Thymus (tissue), 14 donors: ENCODE measurements at places on chromosomes 16 and 17. TPM values are rescaled to one million over a fixed set of nuclear protein-coding genes. Genes with fewer than 3 reads are reported as not detected.

DNA sequence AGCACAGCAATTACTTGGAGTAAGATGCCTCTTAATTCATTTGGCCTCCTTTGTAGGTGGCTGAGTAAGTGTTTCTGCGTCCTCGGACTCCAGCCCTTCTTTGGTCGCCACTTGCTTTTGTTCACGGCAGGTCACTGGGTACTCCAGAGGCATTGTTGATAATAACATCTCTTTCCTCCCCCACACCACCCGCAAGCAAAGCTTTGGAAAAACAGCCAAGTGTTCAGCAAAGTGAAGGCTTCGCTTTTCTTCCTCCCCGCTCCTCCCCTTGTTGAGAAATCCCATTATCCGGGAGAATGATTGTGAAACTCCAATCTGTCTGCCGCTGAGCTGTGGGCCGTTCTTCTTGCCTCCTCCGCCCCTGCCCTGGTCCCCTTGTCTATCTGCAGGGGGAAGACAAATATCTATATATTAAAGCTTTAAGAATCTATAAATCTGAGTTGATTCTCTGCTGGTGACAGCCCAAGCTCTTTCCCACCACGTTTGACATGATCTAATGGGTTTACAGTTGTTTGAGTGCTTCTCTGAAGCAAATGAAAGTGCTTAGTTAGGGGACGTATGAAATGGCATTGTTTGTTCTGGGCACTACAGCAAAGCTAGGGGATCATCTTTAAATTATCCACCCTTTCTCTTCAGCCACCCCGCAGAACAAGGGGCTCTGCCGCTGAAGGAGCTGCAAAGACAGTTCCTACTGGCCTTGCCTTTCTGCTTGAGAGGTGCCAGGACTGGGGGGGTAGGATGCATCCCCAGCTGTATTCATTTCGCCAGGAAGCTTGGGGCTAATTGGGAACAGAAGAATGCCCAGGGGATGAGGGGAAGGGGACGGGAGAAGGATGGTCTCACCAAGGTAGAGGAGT is 167.1 kb downstream of the CCDC182 start:
- peaks cover 19% of the 10 kb centered on the region for H3K36me3 ChIP-seq
- H3K27me3 ChIP-seq, result no peaks in the 10 kb centered on the region
- no peak for DNase-seq
- no peak overlapping the region for H3K4me3 ChIP-seq
- peaks cover 8% of the 10 kb centered on the region for H3K4me1 ChIP-seq

The ATF7IP2 gene
- 40.0 TPM for total RNA-seq

DNA sequence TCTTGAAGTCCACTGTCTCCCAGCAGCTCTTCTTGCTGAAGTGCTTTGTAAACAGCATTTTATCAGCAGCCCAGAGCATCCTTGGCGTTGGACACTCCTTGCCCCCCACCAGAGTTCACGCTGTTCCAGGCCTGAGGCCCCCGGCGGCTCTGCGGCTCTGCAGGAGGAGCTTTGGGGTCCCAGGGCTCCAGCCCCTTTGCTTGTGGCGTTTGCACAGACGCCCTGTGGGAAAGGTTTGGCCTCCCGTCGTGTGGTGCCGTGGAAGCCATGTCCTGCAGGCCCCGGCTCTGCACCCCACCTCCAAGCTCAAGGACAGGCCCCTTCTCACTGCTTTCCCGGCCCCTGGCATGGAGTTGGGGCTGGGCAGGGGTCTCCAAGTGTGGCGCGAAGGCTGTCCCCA is 14.1 kb downstream of the METRNL start:
- H3K27ac ChIP-seq, result no peak overlapping the region
- H3K27me3 ChIP-seq, result peaks cover 8% of the 10 kb centered on the region
- no peaks in the 10 kb centered on the region for H3K36me3 ChIP-seq
- peaks cover 3% of the 10 kb centered on the region for H3K4me1 ChIP-seq
- DNase-seq, result no peak

DNA sequence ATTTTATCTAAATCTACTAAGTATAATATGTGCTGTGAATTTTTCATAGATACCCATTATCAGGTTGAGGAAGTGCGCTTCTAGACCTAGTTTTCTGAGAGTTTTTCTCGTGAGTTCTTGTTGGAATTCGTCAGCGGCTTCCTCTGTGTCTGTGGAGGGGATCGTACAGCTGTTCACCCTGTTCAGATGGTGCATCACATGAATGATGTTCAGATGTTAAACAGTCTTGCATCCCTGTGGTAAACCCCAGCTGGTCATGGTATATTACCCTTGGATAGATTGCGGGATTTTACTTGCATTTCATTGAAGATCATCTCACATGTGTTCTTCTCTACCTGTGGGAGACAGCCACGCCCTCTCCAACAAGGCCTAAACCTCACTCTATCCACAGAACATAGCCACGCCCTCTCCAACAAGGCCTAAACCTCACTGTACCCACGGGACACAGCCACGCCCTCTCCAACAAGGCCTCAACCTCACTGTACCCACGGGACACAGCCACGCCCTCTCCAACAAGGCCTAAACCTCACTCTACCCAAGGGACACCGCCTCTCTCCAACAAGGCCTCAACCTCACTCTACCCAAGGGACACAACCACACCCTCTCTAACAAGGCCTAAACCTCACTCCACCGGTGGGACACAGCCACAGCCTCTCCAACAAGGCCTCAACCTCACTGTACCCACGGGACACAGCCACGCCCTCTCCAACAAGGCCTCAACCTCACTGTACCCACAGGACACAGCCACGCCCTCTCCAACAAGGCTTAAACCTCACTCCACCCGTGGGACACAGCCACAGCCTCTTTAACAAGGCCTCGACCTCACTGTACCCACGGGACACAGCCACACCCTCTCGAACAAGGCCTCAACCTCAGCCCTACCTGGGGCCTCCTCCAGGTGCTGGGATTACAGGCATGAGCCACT is 180.2 kb upstream of the CHMP6 start:
- DNase-seq, result no peak
- peaks cover 28% of the 10 kb centered on the region for H3K36me3 ChIP-seq
- H3K27me3 ChIP-seq, result no peaks in the 10 kb centered on the region

The HOXB6 gene
- 0.19 TPM for total RNA-seq

DNA sequence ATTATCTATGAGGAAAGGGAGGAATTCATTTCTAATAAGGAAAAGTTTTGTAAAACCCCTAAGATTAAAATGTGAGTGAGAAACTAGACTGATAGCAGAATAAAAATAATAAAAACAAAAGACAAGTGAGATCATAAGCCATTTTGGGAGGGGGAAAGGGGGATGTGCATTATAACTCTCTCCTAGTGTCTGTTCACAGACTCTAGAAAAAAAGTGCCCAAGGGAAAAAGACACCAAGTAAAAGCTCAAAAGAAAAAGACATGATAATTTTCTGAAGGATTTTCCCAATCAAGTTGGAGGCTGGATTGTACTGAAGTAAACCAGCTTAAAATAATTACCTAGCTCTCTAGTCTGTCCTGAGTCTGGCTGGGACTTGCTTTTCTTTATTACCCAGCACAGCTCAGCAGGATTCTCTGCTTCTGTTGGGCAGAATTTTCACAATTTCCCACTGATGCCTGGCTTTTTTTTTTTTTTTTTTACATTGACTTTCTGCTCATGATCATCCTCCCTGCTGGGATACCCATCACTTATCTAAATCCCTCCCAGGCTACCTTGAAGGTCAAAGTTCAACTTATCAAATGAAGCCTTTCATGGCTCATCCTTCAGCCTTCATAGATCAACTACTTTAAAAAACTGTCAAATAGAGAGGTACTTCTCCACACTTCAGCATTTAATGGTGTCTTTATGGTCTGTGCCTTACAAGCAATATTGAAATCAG is 124.2 kb upstream of the KCNJ16 start:
- DNase-seq, result no peak
- no peaks in the 10 kb centered on the region for H3K27me3 ChIP-seq
- no peak overlapping the region for H3K27ac ChIP-seq
- H3K4me3 ChIP-seq, result no peak overlapping the region
- no peaks in the 10 kb centered on the region for H3K4me1 ChIP-seq

DNA sequence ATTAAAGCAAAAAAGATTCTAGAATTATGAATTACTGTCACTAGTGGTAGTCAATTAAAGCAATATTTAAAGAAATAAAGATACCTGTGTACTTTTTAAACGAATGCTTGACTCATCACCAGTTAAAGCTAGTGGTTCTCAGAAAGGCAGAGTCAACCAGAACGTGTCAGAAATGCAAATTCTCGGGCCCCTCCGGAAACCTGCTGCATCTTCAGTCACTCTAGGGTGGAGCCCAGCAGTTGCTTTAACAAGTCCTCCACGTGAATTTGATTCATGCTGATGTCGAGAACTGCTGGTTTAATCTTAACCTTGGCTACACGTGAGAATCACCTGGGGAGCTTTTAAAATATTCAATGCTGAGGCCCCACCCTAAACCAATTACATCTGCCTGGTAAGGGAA is 169.8 kb upstream of the SDK2 start:
- no peak for DNase-seq
- H3K27me3 ChIP-seq, result no peaks in the 10 kb centered on the region
- H3K4me3 ChIP-seq, result no peak overlapping the region

The USP43 gene
- 0.57 TPM for total RNA-seq

The CMTM1 gene
- total RNA-seq, result 5.1 TPM

GRCh38 chr17:1779571-1780131 is 17.8 kb downstream of the SERPINF1 start:
- DNase-seq, result no peak
- H3K4me3 ChIP-seq, result no peak overlapping the region
- H3K36me3 ChIP-seq, result peaks cover 81% of the 10 kb centered on the region
- no peaks in the 10 kb centered on the region for H3K27me3 ChIP-seq
- no peaks in the 10 kb centered on the region for H3K4me1 ChIP-seq

DNA sequence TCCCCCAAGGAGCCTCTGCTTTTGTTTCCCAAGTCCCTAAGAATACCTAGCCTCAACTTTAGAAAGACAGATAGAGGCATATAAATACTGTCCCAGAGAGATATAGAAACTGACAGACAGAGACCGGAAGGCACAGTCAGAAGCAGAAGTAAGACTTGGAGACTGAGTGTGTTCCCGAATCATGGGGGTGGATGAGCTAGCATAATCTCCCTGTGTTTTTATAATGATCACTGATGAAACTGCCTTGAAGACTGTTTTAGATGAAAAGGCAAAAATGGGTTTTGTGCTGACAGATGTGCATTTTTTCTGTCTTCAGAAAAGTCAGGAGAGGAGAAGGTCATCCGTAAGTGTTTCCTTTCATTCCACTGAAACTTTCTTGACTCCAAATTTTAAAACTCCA is 8.3 kb upstream of the PSMD3 start:
- peaks cover 3% of the 10 kb centered on the region for H3K4me1 ChIP-seq
- no peak overlapping the region for H3K27ac ChIP-seq
- H3K27me3 ChIP-seq, result no peaks in the 10 kb centered on the region
- H3K4me3 ChIP-seq, result no peak overlapping the region
- DNase-seq, result no peak

The UBTF gene
- 91.6 TPM for total RNA-seq

The FGF11 gene
- total RNA-seq, result 5.8 TPM

DNA sequence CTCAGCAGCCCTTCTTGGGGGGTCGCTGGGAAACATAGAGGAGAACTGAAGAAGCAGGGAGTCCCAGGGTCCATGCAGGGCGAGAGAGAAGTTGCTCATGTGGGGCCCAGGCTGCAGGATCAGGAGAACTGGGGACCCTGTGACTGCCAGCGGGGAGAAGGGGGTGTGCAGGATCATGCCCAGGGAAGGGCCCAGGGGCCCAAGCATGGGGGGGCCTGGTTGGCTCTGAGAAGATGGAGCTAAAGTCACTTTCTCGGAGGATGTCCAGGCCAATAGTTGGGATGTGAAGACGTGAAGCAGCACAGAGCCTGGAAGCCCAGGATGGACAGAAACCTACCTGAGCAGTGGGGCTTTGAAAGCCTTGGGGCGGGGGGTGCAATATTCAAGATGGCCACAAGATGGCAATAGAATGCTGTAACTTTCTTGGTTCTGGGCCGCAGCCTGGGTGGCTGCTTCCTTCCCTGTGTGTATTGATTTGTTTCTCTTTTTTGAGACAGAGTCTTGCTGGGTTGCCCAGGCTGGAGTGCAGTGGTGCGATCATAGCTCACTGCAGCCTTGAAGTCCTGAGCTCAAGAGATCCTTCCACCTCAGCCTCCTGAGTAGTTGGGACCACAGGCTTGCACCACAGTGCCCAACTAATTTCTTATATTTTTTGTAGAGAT is 3.4 kb downstream of the STH start:
- peak; percentile 76 for DNase-seq
- H3K4me1 ChIP-seq, result no peaks in the 10 kb centered on the region
- H3K27ac ChIP-seq, result no peak overlapping the region
- H3K4me3 ChIP-seq, result no peak overlapping the region
- H3K27me3 ChIP-seq, result no peaks in the 10 kb centered on the region

The KRTAP9-3 gene
- total RNA-seq, result not detected
